Activated CD4-positive, CD25-positive, alpha-beta regulatory T cell treated with anti-CD3 and anti-CD28 coated beads, Interleukin-2, amount 50 U/mL, for 72 hours (primary cell): ENCODE measurements at places on chromosomes 13 and 19.

DNA sequence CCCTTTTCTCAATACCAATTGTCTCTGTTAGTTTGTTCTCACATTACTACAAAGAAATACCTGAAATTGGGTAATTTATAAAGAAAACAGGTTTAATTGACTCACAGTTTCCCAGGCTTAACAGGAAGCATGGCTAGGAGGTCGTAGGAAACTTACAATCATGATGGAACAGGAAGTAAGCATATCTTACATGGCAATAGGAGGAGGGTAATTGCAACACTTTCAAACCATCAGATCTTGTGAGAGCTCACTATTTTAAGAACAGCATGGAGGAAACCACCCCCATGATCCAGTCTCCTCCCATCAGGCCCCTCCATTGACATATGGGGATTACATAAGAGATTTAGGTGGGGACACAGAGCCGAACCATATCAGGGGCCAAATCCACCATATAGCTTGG is 1210.1 kb upstream of the SPRY2 start:
- no peak for DNase-seq

- no peak for DNase-seq
These were observed 37.3 kb upstream of the ALOX5AP start for GRCh38 chr13:30697996-30698401.

- DNase-seq = peak; percentile 98
These were observed at the start of gene TOMM40 for GRCh38 chr19:44891016-44891882. Gene TOMM40 (plus strand): TSS chr19:44891254. CDS start chr19:44891416, 162 bp downstream.

- DNase-seq = no peak
These were observed 19.9 kb downstream of the SSC5D start for GRCh38 chr19:55508120-55508519.

GRCh38 chr19:6020972-6021805 is 43.2 kb upstream of the RANBP3 start:
- DNase-seq = no peak
